ENCODE measurements at places on chromosomes 4 and X.

GRCh38 chrX:2228536-2228935 lies 272.2 kb downstream of the DHRSX start:
- no peak for DNase-seq

DNA sequence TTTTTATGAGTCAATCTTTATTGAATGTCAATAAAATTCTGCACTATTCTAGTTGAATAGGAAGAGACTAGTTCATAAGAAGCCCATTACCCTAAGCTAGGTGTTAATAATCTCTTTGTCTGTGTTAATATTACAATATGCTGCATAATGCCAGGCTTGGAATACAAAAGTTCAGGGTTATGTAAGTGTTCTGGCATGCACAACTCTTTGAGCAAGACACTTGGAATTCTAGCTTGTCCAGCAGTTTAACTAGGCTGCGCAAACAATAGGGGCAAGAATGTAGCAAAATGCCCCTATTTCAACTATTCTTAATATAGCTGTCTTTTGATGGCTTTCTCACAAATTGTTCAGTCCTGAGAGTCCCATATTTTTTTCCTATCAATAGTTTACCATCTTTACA lies 31.3 kb upstream of the ETNPPL start:
- DNase-seq: no peak

GRCh38 chr4:44538534-44538933 lies 89.9 kb upstream of the KCTD8 start:
- no peak for DNase-seq

GRCh38 chrX:110000847-110001713 lies 1.8 kb upstream of the TMEM164 start:
- no peak for DNase-seq

DNA sequence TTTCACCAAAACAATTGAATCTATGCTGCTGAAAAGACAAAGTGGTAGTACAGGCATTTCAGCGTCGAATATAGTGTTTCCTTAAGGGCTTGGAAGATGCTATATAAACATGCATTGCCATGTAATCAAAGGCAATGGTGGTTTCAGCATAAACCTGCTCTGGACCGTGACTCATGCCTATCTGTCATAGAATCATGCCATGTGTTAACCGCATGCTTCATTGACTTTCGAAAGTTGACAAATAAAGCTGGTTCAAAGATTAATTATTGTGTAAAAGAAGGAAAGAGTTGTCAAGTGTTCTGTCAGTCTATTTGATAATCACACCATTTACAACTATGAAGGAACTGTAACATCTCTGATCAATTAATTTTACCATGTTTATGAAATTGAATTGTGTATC lies 83.2 kb downstream of the FUNDC1 start:
- DNase-seq: no peak

DNA sequence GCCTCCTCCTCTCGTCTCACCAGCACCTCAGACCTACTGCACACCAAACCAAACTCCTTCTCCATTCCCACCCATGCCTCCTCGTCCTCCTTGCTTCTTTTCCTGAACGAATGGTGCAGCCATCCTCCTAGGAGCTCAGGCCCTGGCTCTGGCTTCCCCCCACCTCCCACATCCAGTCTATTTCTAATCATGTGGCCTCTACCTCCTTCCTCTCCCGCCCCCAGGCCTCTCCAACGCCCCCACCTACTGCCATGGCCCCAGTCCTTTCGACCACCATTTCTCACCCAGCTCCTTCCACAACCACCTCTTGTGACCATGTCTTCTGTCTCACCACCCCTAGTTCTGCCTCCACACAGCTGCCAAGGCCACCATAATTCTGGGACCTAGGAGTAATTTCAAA lies 127.1 kb downstream of the PJA1 start:
- DNase-seq: no peak

DNA sequence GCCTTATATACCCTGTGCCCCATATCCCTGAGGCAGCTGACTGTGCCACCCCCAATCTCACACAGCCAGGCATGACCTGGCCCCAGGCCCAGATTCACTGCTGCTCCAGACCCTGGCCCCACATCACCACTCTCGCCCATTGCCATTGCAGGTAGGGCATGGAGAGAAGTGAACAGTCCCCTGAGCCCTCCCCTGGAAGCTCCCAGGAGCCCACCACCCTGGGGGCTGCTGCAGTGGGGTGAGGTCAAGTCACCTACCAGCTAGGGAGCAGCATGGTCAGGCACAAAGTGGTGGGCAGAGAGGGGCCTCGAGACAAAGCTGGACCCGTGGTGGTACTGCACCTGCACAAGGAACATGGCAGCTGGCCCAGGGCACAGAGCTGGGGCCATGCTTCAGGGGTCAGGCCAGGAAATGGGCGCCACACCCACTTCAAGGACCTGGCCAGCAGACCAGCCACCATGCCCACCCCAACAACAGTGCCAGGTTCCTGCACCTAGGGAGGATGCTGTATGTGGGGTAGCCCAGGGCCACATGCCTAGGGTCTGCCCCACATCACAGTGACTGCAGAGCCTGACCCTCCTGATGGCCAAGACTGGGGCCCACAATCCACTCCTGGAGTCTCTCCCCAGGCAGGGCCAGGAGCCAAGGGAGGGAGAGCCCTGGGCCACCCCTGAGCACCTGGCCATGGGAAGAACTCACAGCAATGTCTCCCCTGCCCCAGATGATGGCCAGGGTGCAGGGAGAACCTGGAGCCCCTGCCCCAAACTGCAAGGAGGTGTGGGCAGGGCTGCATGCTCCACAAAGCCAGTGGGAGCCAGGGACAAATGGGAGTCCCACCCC lies 58.5 kb downstream of the COX18 start:
- no peak for DNase-seq

- no peak for DNase-seq
Observed at GRCh38 chr4:97493815-97494518, 649.3 kb downstream of the STPG2 start.

- DNase-seq: no peak
Observed at GRCh38 chr4:119184128-119184527, 28.4 kb upstream of the USP53 start.

GRCh38 chrX:113793563-113793962 lies 790.3 kb upstream of the HTR2C start:
- no peak for DNase-seq

DNA sequence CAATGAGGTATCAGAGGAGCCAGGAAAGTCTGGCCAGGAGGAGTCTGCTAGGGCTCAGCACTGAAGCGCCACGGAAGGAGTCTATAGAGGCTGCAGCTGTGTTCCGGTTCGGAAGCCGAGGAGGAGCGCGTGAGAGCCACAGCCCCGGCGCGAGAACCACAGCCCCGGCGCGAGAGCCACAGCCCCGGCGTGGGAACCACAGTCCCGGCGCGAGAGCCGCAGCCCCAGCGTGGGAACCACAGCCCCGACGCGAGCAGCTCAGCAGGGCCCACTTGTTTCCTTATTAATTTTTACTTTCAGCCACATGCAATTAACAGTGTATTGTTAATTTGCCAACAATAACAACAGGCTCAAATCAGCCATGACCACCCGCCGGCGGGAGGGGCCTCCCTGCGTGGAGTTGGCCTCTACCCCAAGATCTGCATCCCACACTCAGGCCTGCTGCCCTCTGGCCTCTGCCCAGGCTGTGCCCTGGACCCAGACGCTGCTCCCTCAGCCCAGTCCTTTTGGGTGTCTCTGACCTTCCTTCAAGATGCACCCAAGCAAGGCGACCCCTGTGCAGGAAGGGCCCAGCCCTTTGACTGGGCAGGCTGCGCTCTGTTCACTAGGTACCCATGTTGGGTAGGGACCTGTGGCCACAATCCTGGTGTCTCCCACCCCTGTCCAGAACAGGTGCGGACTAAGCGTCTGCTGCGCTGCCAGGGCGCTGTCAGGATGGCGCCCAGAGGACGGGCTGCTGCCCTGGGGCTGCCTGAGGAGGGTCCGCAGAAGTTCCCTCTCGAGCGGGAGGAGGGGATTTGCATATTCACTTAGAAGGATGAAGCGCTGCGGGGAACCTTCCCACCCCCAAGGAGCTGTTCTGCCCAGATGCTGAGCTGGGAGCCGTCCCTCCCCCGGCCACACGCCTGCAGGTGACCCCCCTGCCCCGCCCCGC lies 113.8 kb downstream of the ADRA2C start:
- DNase-seq: no peak

GRCh38 chr4:142728233-142728632 lies 117.9 kb downstream of the INPP4B start:
- no peak for DNase-seq

DNA sequence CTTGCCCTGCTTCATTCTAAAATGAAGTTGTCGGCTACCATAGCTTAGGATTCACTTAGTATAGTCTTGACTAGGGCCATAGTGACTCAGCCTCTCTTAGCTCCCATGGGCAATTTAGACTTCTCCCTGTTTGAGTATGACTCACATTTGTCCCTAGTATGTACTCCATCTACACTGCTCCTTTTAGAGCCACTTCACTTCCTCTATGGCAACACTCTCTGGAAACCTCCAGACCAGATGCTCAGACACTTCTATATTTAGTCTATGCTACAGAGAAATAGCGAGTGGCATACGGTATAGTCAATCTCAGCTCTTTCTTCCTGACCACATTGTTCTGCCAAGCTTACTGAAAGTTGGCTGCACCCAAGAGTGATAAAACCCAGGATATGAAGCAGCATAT lies 11.2 kb downstream of the MEPE start:
- no peak for DNase-seq

GRCh38 chr4:59608466-59608865 lies 1591.7 kb upstream of the ADGRL3 start:
- no peak for DNase-seq

DNA sequence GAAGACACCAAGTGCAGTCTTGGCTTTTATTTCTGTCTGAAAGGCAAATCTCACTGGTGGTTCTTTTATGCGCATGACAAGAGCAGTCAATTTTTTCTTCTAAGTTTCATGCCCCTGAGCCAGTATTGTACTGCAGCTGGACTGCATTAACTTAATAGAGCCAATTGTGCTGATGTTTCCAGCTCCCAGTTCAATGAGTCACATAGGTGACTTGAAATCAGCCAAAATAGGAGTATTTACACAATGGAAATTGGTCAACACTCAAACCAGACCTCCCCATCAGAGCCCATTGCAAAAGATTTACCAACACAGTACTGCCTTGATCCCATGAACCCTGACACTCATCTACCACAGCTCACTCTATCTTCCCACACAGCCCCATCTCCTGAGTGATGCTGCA lies 100.3 kb upstream of the GUCY1A1 start:
- no peak for DNase-seq

DNA sequence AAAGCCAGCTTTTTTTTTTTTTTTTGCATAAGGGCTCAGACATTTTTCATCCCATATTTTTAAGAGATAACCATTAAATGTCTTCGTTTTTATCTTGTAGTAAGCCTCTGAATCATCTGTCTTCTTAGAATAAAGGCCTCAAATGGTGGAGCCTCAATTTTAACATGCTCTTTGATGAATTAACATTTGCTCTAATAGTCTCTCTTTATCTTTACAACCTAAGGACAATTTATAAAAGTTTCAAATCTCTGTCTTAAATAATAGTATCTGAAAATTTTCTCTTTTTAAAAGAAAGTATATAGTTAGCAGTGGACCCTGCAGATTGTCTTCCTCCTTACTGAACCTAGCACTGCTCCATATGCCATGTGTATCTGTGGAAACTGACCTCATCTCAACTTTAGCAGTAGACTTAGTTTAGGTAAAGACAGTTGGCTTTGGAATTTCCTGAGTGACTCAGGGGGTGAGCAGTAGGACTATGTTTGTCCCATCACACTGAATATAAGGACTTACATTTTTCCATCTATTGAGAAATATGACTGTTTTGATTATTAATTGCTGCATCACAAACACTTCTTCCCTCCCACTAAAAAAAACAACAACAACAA lies 1658.0 kb downstream of the STIM2 start:
- no peak for DNase-seq

DNA sequence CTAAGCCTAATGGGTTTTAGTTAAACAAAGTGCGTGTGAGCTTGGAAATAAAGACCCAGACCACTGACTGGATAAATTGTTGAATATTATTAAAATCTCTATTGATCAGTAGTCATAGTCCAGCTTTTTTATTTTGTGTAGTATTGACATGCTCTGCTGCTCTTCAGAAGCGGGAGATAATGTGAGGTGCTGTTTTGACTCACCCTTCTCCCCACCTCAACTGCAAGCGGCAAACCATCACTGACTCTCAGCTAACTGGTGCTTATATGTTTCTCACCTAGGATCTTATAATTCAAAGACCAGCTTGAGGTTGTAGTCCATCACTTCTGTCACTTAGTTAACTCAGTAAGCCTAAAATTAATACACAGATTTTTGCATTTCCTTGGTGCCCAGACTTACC lies 72.2 kb downstream of the COMMD8 start:
- DNase-seq: no peak

- no peak for DNase-seq
Observed at GRCh38 chrX:39915596-39915995, 182.2 kb downstream of the BCOR start.

- DNase-seq: no peak
Observed at GRCh38 chrX:39728025-39728424, 369.7 kb downstream of the BCOR start.

- DNase-seq: no peak
Observed at GRCh38 chr4:141347684-141348083, 127.0 kb downstream of the ZNF330 start.

DNA sequence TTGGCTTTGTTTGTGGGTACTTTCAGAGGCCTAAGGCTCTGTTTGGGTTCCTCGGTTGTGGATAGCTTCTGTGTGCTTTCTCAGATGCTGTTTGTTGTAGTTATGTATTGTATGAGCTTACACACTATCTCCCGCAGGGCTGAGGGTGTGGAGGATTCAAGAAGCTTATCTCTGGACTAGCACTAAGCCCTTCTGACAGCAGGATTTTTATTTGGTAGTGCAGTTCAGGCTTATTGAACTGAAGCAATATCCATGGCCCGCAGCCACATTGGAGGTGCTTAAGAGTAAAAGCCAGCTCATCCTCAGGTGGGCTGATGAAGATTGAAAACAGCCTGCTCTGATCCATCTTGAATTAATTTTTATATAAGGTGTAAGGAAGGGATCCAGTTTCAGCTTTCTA lies 128.2 kb downstream of the RASGEF1B start:
- DNase-seq: no peak

- DNase-seq: no peak
Observed at GRCh38 chrX:16112428-16112827, 10.9 kb upstream of the GRPR start.

DNA sequence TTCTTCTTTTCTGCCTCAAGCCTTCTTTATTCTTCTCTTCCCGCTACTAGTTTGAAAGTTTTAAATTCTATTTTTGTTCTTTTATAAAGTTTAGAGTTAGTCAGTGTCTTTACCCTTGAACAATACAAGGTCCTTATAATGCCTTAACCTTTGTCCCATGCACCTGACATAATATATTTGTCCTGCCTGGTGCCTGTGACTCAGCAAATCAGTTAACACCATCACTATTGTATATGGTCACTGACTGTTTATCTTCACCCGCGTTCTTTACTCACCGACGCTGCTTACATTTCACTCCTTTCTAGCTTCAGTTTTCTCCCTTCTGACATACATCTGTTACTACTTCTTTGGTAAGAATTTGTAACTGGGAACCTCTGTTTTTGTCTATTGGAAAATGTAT lies 5.7 kb downstream of the SMIM20 start:
- no peak for DNase-seq

DNA sequence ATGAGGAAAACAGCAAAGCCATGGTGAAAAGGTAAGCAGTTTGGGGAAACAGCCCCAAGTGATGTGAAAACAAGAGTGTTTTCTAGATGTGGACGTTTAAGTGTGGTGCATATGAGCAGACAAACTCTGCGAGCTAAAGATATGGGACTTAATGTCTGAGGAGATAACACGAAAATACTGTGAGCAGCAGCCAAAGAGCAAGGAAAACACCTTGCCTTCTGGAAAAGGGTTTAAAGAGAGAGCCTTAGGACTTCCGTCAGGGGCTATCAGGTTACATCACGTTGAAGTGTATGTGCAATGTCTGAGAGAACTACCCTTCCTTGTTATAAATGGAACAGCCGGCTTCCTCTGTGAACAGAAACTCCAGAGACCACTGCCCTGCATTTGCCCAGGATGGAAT lies 54.2 kb downstream of the LEF1 start:
- no peak for DNase-seq
